ENCODE measurements at places on chromosomes 1 and 21.

DNA sequence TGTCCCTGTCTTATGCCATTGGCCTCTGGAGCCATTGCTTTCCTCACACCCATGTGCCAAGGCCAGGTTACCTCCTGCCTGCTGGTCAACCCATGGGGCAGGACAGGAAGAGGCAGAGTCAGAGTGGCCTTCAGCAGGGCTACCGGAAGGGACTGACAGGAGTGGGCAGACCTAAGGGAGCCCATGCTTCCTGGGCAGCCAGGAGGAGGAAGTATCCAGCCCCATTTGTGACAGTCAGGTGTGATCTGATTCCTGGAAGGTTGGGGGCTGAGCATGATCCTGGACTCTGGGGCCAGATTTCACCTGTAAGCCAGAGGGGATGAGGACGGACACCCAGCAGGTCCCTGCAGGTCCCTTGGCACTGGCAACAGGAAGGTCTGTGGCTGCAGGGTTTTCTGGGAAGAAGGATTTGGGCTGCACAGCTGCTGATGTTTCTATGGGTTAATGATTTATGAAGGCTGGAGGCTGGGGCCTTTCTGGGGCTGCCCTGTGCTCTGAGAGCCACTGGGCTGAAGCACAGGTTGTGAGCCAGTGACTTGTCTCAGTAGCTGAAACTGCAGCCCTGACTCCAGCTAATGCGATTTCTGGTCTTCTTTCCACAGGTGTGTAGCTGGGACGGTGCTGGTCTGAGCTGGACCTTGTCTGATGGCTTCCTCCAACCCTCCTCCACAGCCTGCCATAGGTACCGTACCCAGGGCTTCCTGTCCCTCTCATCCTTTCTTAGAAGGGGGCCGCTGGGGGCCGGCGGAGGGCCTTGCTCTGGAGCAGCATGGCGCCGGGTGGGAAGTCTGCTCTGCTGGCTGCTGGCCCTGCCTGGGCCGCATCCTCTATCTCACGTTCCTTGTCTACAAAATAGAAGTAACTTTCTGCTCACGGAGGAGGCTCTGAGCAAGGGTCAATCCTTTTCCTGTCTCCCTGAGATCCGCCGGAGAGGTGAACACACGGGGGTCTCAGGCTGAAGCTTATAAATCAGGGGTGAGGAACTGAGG, 40.7 kb downstream of the ARHGEF10L start:
- no peak for DNase-seq

- DNase-seq, result peak; percentile 6
Measured at GRCh38 chr1:224433041-224433691, 1.4 kb downstream of the WDR26 start.

DNA sequence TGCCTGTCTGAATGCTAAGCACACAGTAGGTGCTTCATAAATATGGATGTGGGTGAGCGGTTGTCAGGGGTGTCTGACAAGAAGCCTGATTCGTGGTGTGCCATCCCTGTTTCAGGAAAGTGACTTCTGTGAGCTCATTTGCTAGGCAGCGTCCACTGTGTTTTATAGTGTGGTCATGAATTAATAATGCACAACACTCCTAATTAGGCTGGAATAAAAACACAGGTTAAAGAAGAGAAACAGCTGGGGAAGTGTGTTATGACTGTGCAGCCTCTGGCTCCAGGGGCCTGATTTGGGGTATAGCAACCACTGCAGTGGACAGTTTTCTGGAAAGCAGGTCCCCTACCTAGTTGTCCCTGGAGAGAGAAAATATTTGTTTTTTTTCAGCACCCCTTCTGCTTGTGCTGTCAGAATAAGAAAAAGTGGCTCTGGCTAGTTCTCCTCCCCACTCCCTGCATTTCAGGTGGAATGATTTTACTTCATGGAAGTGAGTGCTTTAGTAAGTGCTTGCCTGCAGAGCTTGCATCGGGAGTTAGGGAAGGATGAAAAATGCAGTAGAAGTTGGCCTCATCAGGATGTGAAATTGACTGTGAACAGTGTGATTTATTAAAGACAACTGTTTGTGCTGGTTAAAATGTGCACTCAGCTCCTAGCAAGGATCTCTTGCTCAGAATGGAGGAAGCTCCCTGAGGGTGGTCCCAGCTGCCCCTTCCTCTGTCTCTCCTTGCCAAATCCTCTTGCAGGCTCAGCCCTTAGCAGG, 333.8 kb downstream of the HHAT start:
- no peak for DNase-seq

GRCh38 chr1:196181594-196181878, 426.7 kb downstream of the KCNT2 start:
- DNase-seq, result no peak

- DNase-seq, result no peak
Measured at GRCh38 chr1:204988196-204988595, 54.8 kb upstream of the CNTN2 start.

- no peak for DNase-seq
Measured at GRCh38 chr1:77060000-77060399, 159.2 kb downstream of the PIGK start.

- no peak for DNase-seq
Measured at GRCh38 chr1:156251527-156251926, 3.7 kb upstream of the PAQR6 start.

All from activated gamma-delta T cell (primary cell).